ENCODE measurements at places on chromosomes 7 and 10. TPM values are rescaled to one million over a fixed set of nuclear protein-coding genes. Genes with fewer than 3 reads are reported as not detected.

- DNase-seq = peak; percentile 18
Measured at GRCh38 chr7:108246227-108246837, 116.2 kb upstream of the LAMB4 start.

The WEE2 gene
- not detected for polyA plus RNA-seq

The ABCB1 gene
- 21.1 TPM for polyA plus RNA-seq

DNA sequence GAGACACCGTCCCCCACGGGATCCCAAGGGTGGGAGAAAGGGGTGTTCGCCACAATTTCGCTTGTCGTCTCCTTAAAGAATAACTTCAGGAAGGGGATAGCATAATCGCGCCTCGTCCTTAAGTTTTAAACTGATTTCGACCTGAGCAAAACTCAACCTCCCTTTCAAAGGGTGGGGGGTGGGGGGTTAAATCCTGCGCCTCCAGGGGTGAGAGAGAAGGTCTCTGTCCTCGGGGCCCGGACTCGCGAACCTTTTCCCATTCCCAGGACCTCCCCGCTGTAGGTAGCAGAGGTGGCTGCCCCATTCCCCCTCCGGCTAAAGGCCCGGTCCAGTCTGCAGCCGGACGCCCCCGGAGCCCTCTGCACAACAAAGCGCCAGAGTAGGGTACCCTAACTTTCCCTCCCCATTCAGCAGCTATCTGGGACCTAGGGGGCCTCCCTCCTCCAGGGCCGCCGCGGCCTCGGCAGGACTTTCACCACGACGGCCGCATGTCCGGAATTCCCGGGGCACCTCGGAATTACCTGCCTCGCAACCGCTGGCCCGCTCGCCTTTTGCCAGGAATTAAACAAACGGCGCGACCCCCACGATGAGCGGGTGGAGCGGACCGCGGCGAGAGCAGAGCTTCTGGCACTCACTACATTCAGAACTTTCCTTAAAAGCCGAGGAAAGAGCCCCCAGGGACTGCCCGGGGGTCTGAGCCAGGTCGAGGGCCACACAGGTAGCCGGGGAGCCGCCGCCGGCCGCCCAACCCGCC, 1.7 kb downstream of the CDK6 start:
- no peak for DNase-seq

DNA sequence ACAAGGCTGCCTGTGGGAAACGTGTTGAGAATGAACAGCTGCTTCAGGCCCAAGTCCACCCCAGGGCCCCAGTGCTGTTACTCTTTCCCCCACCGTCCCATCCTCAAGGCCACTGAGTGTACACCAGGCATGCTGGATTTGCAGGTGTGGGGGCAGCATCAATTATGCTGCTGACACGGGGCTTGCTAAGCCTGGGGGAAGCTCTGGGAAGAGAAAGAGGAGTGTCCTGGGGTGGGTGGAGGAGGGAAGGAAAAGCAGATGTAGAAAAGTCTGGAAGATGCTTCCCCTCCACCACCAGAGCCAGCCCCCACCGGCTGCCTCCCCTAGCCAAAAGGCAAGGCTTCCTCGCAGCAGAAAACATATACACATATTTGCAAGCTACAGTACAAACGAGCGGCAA, 153.9 kb downstream of the CDH23 start:
- no peak for DNase-seq

DNA sequence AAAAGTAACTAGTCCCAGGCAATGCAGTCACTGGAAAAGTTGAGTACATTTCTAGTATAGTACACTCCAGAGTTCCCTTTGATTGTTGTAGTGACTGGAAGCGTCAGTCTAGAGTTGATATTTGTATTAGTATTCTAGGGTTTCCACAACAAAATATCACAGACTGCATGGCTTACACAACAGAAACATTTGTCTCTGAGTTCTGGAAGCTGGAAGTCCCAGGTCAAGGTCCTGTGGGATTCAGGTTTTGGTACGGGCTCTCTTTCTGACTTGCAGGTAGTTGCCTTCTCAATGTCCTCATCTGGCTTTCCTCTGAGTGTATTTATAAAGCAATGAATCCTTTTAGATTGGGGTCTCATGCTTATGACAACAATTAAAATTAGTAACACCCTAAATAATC, 1119.1 kb upstream of the PHF14 start:
- no peak for DNase-seq

- DNase-seq = no peak
Measured at GRCh38 chr7:134391223-134391622, 67.7 kb downstream of the AKR1B1 start.

GRCh38 chr7:28178599-28178998, 2.0 kb downstream of the JAZF1 start:
- no peak for DNase-seq

The IDI2 gene
- polyA plus RNA-seq = not detected

GRCh38 chr10:103720964-103721335, 134.4 kb downstream of the SH3PXD2A start:
- no peak for DNase-seq

DNA sequence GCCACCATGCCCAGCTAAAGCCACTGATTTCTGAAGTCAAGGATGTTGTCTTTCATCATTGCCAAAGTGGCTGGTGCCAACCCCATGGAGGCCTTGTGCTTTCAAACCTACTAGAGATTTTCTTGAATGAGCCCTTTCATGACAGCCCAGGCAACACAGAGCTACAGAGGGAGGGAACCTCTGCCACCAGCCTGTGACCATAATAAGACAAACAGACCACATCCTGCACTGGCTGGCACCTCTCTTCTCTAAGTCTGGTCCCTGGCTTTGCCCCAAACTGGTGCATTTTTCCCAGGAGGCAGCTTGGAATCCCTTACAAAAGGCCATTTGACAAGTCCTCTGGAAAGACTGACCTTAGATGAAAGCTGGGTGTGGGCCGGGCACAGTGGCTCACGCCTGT, 348.8 kb downstream of the GALNT17 start:
- DNase-seq = no peak

Data from right renal cortex interstitium (tissue), 3 donors.